ENCODE measurements at places on chromosomes 12 and 14.

GRCh38 chr12:101570047-101570446, 24.7 kb upstream of the MYBPC1 start:
- no peak for DNase-seq

- DNase-seq = no peak
Measured at GRCh38 chr12:49174218-49174617, 14.7 kb downstream of the TUBA1A start.

DNA sequence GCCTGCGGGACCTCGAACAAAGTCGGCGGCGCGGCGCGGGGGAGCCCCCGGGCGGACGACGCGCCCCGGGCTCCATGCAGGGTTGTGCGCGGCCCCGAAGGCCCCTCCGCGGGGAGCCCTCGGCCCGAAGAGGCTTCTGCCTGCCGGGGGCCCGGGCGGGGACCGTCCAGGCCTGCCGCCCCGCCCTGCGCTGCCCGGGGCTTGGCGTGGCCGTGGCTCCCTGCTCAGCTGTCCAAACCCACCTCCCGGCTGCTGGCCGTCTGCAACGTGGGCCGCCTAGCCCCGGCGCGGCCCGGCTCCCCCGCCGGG, 670 bp downstream of the DYRK2 start:
- no peak for DNase-seq

GRCh38 chr14:74414403-74415114, 11.5 kb downstream of the SYNDIG1L start:
- DNase-seq = no peak

DNA sequence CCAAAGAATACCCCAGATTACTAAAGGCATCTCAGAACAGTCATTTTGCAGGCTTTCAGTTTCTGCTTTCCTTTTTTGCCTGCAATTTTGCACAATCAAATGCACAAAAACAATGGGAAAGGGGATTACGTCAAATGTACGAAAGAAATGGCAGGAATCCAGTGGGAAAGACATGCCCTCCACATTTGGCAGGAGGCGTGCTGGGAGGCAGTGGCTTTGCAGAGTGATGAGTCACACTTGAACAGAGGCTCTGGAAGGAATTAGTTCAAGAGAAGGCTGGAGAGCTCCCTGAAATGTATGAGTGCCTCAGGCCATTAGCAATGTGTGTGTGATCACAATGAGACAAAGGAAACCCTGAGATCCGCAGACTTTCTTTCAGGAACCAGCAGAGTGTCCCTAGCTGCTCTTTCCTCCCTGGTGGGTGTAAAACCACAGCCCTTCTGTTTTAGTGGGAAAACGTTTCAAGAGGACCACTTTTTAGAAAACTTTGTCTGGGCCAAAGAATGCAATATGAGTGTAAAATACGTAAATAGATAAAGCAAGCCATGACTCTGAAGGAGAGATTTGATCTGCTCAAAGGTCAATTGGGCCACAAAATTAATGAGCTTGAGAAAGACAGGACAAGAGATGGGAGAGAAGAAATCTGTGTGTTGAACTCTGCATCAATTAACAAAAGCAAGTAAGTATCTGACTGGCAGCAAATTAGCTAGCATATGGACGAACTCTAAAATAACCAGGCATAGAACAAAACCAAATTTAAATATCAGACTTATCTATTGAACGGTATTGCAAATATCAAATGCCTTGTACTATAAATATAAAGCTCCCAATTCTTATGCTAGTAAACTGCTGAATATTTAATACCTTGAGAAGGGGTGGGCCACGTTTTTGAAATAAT, 155.4 kb upstream of the PDE3A start:
- DNase-seq = peak; percentile 73

DNA sequence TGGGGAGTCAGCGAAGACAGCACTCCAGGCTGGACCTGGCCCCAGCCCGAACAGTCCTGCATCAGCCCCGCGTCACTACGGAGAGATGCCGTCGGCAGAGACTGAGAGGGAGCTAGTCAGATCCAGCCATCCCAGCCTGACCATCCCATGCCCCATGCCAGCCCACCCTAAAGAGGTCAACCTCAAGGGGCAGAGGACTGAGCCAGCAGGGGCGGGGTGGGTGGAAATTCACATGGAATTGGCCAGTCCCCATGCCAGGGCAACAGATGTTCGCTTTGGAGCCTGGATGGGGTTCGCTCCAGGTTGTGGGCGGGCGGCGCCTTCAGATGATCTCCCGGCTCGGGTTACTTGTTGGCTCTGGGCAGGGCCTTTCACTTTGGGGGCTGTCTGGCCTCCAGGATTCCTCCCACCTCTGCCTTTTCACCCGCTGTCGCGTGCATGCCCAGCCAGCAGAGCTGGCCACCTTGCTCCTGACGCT, 154.3 kb downstream of the TSPAN9 start:
- DNase-seq = no peak

DNA sequence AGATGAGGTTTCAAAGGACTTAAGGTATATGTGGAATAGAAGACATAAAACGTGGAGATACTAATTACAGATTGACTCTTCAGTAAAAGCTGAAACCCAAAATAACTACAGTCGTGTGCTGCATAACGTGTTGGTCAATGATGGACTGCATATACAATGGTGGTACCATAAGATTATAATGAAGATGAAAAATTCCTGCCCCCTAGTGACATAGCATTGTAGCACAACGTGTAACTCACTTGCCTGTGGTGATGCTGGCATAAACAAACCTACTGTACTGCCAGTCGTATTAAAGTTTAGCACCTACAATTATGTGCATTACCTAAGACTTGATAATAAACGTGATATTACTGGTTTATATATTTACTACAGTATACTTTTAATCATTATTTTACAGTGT, 150.3 kb downstream of the LRRK2 start:
- no peak for DNase-seq

DNA sequence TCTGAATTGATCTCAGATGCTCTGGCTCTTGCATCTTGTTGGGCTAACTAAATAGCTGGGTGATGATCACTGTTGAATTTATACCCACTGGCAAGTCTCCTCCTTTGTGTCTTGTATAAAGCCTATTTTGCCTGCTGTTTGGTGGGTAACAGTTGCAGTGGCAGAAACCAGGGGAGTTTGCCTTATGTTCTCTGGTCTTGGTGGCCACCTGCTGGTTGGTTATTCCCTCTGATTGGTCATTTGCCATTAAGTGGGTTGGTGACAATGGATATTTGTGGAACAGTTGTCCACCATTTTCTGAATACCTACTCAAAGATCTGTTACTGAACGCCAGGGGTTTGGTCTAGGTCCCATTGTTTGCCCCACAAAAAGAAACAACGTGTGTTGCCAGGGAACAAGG, 52.1 kb downstream of the AVPR1A start:
- no peak for DNase-seq

GRCh38 chr12:113231235-113232088, 10.2 kb downstream of the TPCN1 start:
- peak; percentile 26 for DNase-seq

DNA sequence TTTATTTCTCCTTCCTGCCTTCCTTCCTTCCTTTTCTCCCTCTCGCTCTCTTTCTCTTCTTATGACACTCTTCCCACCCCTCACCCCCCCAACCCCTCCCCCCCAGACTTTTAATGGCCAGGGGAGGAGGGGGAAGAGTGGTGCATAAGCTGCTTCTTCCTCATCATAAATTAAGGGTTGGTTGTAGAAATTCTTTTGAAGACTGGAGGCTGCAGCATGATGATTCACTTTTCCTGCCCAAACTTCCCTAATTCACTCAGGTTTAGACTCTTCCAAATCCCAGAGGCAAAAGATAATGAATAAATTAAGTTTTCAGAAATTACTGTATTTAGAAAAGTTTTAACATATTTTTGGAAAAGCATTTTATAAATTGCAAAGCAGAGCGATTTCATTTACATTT, 58.2 kb downstream of the GRIP1 start:
- no peak for DNase-seq

- no peak for DNase-seq
Measured at GRCh38 chr12:51898506-51898905, 8.8 kb upstream of the ACVRL1 start.

- DNase-seq = no peak
Measured at GRCh38 chr12:108921946-108922345, 42.1 kb downstream of the DAO start.

- peak; percentile 79 for DNase-seq
Measured at GRCh38 chr12:124939079-124939420, 24.6 kb upstream of the UBC start.

DNA sequence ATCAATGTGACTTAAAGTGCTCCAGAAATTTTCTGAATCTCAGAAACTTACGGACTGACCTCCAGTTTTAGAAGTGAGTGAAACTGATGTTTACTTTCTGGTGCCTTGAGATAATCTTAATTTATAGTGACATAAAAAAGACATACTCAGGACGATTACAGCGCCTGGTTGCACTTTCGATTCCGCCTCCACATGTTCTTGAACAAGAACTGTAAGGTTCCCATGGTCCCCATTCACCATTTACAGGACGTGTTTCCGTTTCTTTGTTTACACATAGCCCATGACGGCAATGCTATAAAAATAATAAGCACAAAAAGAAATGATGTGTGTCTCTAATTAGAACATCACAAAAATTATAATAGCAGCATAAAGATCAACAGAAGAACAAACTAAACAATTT, 98.2 kb downstream of the ADAMTS20 start:
- no peak for DNase-seq

- DNase-seq = no peak
Measured at GRCh38 chr14:31263485-31264133, 56.0 kb upstream of the HECTD1 start.

DNA sequence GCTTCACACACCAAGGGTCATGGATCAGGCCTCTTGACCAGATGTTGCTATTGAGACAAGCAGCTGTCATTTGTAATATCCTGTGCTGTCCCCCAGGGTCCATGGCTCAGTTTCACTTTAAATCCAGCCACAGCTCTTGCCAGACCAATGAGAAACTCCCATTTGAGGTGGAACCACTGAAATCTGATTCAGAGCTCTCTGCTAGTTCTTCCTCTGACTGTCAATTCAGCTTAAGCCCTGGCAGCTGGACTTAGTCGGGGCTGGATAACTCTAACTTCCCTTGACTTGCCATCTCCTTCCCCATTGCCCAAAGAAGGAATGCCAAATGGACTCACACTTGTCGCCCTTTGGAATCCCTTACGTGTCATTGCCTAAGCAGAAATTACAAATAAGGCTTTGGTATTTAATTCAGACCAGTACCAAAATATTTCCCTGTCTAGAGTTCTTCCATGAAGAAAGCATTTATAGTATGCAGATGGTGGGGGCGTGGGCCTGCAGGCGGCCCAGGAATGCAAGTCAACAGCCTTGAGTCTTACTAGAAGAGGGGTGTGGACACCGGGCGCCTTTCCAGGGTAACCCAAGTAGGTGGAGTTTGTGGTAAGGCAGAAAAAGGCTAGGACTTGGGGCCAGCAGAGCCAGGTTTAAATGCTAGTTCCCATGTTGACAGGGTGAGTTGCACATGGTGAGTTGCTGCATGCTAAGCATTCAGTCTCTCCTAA, 96.9 kb upstream of the TMPO start:
- peak; percentile 94 for DNase-seq

- no peak for DNase-seq
Measured at GRCh38 chr12:6958609-6959057, 7.5 kb downstream of the PTPN6 start.

GRCh38 chr12:88306471-88307069, 164.5 kb downstream of the TMTC3 start:
- no peak for DNase-seq

GRCh38 chr12:54035568-54036264, 2.9 kb downstream of the HOXC5 start:
- DNase-seq = peak; percentile 40

DNA sequence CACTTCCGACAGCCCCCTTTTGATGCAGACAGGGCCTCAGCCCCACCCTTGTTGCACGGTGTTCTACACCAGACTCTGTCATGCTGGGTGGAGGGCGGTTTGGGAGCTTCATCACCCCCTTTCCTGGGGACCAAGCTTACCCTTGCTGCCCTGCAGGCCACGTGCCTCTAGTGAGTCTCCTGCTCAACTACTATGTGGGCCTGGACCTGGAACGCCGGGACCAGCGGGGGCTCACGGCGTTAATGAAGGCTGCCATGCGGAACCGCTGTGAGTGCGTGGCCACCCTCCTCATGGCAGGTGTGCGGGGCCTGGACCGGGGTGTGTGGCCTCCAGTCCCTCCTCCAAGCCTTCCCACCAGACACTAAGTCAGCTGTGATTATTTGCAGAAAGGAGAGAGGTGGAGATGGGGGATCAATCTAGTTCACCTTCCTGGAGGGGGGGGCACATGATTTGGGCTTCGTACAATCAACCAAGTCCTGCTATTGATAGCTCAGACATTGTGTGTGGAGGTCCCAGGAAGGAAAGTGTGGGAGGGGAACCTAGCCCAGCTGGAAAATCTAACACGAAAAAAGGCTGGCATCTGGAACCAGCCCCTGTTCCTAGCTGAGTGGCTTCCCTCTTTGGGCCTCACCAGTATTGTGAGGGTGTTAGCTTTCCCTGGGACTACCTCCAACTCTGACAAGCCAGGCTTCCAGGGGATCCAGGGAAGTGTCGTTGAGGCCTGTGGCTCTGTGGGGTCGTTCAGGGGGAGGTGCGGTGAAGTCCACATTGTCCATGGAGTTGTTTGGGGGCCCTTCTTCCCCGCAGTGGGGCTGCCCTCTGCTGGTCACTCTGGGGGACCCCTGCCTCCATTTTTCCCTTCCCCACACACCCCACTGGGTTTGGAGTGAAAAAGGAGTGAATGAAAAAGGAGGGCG, 1.6 kb downstream of the ANKRD33 start:
- peak; percentile 52 for DNase-seq

- DNase-seq = no peak
Measured at GRCh38 chr14:68961781-68962584, 17.1 kb downstream of the ACTN1 start.

GRCh38 chr14:99540196-99541032, 59.2 kb downstream of the CCNK start:
- DNase-seq = no peak

DNA sequence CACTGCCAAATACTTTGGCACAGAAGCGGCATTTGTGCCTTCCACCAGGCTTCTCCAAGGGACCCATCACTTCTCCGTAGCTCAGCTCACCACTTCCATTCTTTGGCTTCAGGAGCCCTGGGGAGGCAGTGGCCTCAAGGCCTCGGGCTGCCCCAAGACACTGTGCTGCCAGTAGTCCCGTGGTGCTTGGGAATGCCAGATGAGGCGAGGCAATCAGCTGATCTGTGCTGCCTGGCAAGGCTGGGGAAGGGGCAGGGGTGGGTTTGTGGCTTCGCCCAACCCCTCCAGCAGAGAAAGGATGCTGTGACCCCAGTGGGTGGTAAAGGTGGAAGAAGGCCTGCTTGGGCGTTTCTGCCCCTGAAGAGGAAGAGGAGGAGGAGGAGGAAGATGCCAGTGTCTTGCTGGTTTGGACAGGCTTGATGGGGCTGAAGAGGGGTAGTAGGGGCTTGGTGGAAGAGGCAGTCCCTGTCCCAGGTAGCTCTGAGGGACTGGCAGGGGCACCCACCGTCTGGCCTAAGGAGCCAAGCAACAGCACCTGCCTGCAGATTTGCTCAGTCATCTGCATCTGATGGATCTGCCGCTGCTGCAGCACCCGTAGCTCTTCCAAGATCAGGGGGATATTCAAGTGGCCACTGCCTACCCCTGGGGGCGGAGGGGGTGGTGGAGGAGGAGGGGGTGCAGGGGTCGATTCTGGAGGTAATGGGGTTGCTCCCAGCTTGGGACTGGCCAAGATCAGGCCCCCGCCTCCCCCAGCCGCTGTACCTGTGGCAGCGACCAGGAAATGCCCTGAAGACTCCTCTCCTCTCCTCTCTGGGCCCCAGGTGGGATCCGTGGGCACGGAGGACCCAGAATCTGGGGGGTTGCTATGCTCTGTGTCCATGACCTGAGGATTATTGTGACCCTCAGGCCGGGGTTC, 1.3 kb downstream of the SALL2 start:
- DNase-seq = no peak

All from upper lobe of right lung (tissue), 1 donor.